Right atrium auricular region (tissue), 2 donors: ENCODE measurements at places on chromosomes 4 and X. TPM values are rescaled to one million over a fixed set of nuclear protein-coding genes. Genes with fewer than 3 reads are reported as not detected.

GABRG1 gene
- total RNA-seq = not detected

SH3RF1 gene
- total RNA-seq = 7.8 TPM

GYPA gene
- not detected for total RNA-seq

SOX3 gene
- not detected for total RNA-seq

HTR2C gene
- 0.12 TPM for total RNA-seq

STK32B gene
- 0.31 TPM for total RNA-seq

IBSP gene
- not detected for total RNA-seq
